GM18507 (cell line): ENCODE measurements at places on chromosomes 1 and 21.

GRCh38 chr1:87473203-87473661 is 144.6 kb downstream of the LMO4 start:
- DNase-seq: no peak

DNA sequence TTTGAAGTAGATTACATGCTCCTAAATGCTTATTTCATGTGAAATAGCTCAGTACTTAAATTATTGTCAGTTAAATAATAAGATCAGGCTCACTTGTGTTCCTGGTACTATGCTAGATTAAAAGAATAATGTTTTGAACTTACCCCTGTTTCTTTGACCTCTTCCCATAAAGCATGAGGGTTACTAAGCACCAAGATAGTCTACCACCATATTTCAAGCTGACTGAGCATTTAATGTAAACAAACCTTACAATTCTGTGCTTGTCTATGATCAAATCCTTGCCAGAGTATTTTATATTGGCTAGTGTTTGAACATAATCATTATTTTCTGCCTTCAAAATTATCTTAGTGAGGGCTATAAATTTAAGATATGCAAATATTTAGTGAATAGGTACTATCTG is 98.1 kb downstream of the LHX9 start:
- DNase-seq: no peak

- DNase-seq: no peak
These were observed 190.5 kb downstream of the GABPA start for GRCh38 chr21:25925064-25925800.

DNA sequence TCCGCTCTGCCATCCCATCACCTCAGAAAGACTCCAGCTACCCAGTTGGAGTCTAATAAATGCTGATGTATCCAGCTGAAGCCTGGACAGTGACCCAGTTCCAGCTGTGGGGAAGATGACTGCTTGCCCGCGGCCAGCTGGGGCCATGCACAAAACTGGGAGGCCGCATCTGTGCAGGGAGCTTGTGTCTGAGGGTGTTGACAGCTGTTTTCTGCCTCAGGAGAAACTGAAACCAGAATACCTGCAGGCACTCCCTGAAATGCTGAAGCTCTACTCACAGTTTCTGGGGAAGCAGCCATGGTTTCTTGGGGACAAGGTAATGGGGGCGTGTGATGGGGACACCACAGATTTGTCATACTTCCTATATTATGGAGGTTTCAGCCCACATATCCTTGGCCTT is 3.2 kb downstream of the GSTM2 start:
- no peak for DNase-seq
